Activated naive CD8-positive, alpha-beta T cell treated with anti-CD3 and anti-CD28 coated beads, Interleukin-2, amount 50 U/mL, for 16 hours (primary cell): ENCODE measurements at places on chromosomes 4 and X.

- DNase-seq = no peak
Measured at GRCh38 chrX:55486736-55487135, 2.9 kb downstream of the USP51 start.

GRCh38 chr4:175891851-175892250 lies 79.8 kb upstream of the GPM6A start:
- DNase-seq = no peak

DNA sequence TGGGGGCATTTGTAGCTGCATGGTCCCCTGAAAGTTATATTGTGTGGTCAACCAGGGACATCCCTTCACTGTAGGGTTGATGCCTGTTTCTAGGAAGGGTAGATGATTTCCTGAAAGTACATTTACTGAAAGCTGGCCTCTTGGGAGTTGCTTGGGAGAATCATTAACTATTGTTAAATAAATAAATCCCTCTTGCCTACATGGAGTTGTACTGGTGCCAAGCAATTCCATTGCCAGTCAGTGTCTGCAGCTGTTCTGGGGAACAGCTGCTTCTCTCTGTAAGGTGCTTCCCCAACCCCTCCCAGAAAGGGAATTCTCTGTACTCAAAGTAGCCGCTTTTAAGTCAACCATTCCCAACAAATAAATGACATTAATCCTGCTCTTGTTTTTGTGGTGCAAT lies 51.1 kb downstream of the C4orf51 start:
- no peak for DNase-seq

DNA sequence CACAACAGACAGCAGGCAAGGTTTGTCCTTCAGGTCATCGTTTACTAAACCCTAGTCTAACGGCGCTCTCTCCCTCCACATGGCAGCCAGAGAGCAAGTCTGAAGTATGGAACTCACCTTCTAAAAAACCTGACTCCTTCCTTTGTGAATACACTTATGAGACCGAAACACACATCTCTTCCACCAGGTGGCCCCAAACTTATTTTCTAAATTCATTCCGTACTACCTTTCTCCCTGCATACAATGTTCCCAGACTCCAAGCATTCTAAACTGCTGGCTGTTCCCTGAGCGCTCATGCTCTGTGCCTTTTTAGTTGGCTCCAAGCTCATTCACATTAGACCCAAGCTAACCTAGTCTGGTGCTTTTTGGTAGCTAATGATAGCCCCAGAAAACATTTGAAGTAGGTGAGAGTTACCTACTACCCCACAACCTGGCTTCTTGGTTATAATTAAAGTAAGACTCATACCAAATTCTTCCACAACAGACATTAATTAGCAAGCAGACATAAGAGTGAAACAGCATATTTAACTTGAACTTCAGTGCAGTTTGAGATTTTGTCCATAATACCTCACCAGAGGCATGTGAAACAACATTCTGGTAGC lies 67.6 kb upstream of the DCLK2 start:
- no peak for DNase-seq

GRCh38 chr4:56619160-56619559 lies 61.9 kb downstream of the HOPX start:
- DNase-seq = no peak

- no peak for DNase-seq
Measured at GRCh38 chr4:99058228-99058627, 30.4 kb downstream of the ADH5 start.

GRCh38 chr4:123824524-123824923 lies 427.9 kb downstream of the SPRY1 start:
- DNase-seq = no peak

DNA sequence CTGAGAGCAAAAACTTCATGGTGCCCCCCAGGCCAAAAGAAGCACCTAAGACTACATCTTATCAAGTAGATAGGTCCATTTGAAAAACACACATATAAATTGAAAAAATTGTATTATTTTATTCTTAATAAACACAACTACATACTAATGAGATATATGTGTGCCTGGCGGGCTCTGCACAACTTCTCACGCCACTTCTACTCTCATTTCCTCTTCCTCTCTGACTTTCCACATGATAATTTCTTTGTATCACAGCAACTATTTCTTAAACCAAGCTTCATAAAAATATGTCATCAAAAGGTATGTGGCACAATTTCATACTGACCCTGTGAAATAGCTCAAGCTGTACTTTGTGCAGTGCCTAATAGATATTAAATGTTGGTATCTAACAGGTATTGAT lies 10.7 kb upstream of the NPY2R start:
- no peak for DNase-seq

- no peak for DNase-seq
Measured at GRCh38 chrX:77952173-77952572, 17.3 kb downstream of the PGAM4 start.

- DNase-seq = no peak
Measured at GRCh38 chr4:140096921-140097320, 57.1 kb downstream of the MAML3 start.

DNA sequence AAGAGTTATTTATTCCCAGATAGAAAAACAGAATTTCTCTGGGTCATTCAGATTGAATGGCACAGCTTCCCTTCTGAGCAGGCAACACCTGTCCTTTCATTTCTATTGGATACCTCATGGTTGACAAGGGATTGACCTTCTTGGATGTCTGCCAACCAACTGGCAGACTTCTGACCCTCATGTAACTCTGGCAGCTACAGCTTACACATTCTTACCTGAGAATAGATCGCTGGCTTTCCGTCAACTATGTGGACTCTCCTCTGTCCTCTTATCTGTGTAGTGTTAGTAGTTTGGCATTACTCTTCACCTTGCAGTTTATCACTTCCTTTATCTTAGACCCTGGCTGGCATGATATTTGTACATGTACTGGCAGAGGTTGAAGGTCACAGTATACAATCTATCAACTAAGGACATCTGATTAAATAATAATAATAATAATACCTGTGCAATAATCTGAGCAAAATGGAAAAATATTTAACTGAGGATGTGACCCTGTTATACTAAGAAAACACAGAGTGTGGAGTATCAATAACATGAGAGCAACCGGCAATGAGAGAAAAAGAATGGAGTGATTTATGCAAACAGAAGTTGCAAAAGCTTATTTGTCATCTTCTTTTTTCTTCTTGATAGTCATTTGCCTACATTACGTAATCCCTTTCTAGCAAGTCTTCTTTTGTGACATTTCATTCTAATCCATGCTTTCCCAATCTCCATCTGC lies 1118.2 kb downstream of the ARAP2 start:
- no peak for DNase-seq

DNA sequence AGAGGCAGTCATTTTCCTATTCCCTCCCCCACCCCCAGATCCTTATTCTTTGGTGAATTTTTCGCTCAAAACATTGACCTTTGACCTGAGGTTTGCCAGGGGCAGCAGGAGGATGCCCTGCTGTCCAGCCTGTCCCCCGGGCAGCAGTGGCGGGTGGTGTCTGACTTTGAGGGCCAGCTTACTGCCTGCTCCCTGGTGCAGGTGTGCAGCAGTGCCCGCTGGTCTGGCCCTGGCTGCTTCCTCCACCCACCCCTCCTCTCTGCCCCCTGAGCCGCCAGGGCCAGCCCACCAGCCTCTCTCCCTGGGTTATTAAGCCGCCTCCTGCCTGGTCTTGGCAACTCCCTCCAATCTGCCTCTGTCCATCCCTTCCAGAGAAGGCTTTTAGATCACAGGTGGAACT lies 40.8 kb upstream of the GRPEL1 start:
- DNase-seq = no peak

GRCh38 chr4:183863155-183863825 lies 41.8 kb upstream of the STOX2 start:
- no peak for DNase-seq

- DNase-seq = no peak
Measured at GRCh38 chr4:19358015-19358414, 893.7 kb upstream of the SLIT2 start.

- DNase-seq = no peak
Measured at GRCh38 chr4:12926189-12927066, 557.7 kb downstream of the RAB28 start.

- no peak for DNase-seq
Measured at GRCh38 chr4:96874657-96875056, 1034.8 kb downstream of the PDHA2 start.

DNA sequence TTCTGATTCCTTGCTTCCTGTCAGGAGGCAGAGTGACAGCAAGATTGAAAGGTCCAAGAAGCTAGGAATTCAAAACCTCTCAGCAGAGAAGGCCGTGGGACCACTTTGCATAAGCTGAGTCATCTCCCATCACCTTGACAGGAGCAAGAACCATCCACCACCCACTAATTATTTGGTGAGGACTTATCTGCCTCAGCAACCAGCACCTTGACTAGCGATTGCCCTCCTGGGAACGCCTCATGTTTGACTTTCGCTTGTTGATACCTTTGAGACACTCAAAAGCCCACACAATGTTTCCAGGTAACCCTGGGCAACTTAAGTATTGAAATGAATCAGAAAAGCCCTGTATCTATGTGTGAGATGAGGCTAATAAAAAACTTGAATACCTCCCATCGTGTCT lies 233.5 kb upstream of the GYPA start:
- no peak for DNase-seq

- DNase-seq = no peak
Measured at GRCh38 chr4:42586775-42587174, 70.1 kb downstream of the ATP8A1 start.

DNA sequence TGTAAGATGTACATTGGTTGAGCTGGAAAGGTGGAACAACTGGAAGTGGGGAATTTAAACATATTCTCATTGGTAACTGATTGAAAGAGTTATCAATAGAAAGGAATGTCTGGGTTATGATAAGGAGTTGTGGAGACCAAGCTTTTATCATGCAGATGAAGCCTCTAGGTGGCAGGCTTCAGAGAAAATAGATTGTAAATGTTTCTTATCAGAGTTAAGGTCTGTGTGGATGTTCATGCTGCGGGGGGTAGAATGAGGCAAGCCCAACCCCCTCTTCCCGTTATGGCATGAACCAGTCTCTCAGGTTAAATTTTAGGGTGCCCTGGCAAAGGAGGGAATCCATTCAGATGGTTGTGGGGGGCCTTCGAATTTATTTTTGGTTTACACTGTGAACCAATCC lies 16.0 kb downstream of the ARSD start:
- DNase-seq = no peak

- no peak for DNase-seq
Measured at GRCh38 chr4:157886645-157887044, 286.2 kb downstream of the GASK1B start.

DNA sequence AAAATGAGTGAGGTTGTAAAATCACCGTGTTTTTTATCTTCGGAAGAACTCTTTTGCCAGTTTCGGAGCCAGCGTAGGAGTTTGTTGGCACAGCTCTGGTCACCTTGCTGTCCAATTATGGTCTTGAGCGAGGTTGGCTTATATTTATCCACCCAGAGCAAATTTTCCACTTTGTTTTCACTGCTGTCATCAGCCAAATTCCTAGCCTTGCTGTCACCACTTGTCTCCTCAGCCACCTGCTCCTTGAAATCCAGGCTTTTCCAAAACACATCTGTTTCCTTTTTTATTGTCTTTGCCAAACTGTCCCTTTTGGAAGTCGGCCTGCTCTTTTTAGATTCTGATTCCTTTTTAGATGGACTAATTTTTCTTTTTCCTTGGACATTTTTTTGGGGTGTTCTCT lies 57.6 kb downstream of the RFC1 start:
- DNase-seq = no peak

DNA sequence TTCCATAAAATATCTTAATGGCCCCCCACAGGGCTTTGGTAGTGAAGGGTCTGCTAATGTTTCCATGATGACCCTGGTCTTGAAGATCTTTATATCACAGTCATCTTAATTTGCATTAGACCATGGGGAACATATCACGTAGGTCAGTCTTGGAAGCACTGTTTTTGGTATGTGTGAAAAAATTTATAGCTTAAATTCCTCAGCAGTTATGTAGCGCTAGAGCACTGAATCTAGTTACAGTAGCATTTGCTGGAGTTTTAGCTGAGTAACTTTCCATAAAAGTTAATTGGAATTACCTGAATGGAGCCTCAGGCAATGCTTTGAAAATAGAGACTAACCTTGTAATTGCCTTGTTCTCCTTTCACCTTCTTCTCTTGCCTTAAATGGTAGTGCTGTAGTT lies 648.8 kb downstream of the IQCM start:
- DNase-seq = no peak

DNA sequence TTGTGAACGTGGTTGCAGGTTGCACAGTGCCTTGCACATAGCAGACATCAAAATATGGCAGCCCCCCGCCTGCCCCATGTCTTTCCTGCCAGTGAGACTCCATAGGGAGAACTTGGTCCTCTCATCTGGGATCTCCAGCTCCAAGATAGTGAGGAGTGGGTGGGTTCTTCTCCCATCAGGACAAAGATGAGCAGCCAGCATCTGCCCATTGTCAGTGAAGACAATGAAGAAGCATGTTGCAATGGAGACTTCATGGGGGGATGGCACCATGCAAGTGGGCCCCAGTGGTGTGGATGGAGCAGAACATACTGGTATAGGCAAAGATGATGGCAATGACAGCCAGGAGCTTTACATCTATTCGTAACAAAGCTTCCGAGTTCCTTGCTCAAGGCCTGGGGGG lies 80.2 kb downstream of the STARD8 start:
- DNase-seq = no peak

DNA sequence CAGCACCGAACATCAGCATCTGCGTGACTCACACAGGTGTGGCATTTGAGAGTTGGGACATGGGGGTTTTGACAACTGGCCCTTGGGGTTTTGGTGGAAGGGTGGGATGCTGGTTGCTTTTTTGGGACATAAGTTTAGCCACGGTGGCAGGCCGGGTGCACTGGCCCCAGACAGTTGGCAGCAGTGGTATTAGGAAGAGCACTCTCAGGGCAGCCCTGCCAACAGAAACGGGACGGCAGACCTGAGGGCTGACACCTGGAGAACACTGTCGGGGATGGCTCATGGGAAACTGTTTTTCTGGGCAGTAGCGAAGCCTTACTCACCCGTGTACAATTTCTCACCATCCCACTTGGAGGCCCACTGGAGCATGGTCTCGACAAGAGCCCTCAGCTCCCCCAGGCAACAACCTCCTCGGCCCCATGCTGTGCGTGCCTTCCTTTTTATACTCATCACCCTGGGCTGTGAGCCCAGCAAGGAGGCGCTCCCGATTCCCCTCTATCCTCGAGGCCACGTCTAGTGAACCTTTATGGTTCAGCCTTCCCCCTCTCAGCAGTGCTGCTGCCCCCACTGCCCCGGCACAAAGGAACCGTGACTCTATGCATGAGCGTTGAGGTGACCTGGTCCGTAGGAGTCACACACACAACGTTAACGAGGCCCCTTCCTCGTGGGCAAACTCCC lies 30.6 kb downstream of the WDR1 start:
- no peak for DNase-seq

DNA sequence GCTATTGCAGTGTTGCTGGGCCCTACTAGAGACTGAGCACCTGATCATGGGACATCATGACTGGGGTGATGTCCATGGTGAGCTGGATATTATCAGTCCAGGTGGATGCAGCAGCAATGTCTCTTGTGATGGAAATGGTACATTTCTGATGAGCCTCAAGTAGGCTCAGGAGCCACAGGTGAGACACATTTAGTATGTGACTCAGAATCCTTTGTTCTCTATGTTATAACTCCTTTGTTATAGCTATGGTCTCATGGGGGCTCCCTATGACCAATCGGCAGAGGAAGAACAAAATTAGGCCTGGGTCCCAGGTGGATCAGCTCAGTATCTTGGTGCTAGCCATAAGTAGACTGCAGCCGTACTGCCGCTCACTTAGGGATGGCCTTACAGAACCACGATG lies 107.9 kb upstream of the FAT1 start:
- no peak for DNase-seq

GRCh38 chrX:3627594-3627993 lies 85.9 kb downstream of the PRKX start:
- no peak for DNase-seq

- DNase-seq = no peak
Measured at GRCh38 chr4:167274351-167274750, 40.1 kb upstream of the SPOCK3 start.

- DNase-seq = no peak
Measured at GRCh38 chrX:43349363-43349762, 306.7 kb upstream of the MAOA start.
